Muscle of arm (tissue), 14 donors: ENCODE measurements at places on chromosomes 6 and 20. TPM values are rescaled to one million over a fixed set of nuclear protein-coding genes. Genes with fewer than 3 reads are reported as not detected.

DNA sequence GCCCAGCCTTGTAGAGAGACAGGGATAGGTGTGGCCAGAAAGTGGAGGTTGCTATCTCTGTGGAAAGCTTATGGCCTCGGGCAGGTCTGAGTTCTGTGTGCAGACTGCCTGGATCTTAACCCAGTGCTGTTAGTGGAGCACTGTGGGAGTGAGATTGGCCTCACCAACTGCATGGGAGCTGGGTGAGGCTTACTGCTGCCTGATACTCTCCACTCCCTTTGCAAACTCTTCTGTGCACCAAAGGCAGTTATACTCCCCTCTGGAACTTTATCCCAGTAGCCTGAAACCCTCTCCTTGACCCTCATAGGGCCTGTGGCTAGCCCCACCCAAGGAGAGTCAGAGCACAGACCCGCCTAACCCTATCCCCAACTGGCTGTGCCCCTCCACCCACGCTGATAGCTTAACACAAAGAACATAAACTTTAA lies 41.4 kb upstream of the PKIB start:
- DNase-seq, result no peak

- DNase-seq, result no peak
Observed at GRCh38 chr6:6994796-6995195, 113.0 kb upstream of the RREB1 start.

GRCh38 chr6:163772701-163773100 lies 358.2 kb downstream of the QKI start:
- no peak for DNase-seq

GRCh38 chr6:121549736-121550135 lies 114.3 kb downstream of the GJA1 start:
- no peak for DNase-seq

DNA sequence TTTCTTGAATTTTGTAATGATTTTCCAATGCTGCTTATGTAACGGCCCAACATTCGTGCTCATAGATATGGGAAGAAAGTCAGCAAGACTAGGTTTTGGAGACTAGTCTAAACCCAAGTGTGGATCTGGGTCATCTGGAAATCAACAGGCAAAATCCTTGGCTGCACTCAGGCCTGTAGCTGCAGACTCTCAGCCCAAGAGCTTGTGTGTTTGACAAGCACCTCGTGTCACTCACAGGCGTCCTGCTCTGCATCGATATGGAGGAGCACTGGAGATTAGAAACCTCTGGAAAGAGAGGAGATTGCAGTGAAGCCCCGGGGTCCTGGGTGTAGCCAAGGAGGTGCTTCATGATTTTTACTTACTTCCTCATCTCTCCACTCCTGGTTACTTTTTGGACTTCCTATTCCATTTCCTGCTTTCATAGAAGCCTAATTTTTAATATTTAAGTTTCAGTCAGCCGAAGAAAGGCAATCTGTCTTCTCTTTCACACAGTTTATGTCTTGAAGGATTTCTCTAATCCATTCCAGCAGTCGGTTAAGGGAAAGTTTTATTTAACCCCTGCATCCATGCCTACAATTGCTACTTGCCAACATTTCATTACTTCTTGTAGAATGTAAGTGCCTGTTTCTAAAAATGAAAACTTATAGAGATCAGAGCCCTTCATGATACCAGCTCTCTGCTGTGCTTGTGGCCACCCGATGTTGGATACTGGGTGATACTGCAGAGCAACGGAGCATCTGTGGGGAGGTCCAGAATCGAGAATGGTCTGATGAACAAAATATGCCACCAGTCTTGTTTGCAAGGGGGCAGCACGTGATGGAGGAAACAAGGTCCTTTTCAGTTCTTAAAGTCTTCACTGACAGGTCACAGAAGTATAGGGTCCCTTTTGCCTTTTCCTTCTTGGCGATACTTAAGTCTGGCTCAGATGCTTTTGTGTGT lies 296.3 kb downstream of the QKI start:
- peak; percentile 34 for DNase-seq

DNA sequence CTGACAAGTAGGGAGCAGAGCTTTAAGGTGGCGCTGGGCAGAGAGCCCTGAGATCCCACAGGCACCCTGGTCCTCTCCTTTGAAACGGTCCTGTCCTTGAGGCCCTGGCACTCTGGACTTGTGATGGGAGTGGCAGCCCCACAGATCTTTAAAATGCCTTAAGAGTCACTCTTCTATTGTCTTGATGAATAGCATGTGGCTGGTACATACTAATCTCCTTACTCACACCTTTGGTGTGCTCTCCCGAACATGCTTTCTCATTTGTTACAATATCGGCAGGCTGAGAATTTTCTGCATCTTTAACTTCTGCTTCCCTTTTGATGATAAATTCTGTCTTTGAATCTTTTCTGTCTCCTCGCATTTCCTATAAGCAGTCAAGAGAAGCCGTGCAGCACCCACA lies 333.8 kb downstream of the TFAP2A start:
- DNase-seq, result no peak

DNA sequence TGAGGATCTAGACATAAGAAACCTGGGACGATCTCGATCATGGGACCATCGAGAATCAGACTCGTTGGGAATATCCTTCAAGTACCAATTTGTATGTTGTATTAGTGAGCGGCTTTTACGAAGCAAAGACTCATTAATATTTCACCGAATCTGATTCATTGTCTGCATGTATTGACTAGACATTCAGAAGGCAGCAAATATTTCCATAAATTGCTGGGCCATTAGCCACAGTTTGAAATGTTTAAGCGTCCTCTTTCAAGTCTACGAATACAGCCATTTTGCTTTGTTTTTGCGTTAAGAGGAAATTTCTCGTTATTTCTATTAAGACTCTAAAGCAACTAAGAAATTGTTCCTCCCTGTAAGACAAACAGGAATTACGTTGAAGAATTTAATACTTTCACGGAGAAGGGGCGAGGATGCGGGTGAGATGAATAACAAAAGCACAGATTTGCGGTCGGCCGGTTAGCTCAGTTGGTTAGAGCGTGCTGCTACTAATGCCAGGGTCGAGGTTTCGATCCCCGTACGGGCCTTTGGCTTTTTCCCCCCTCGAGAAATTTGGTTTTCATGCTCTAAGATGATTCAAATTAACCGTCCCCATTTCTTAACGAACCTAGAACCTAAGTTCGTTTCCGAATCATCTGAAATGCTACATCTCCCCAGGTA lies 18.5 kb downstream of the POM121L2 start:
- no peak for DNase-seq

GRCh38 chr6:18352842-18353241 lies 34.3 kb upstream of the RNF144B start:
- no peak for DNase-seq

DNA sequence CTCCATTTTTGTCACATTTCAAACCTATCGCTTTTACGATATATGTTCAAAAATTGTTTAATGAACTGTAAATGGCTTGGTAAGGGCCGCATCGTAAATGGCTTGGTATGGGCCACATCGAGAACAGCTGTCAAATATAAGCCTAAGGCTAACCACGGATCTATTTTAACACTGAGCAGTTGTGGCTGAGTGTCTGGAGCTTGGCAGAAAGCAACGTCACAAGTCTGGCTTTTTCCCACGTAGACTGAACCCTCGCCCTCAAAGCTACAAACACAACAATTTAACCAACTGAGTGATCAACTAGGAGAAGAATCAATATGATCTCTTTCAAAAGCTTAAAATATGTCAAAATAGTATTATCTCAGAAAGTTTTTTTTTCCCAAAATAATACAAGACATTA lies 71.4 kb upstream of the PRSS16 start:
- peak; percentile 28 for DNase-seq

DNA sequence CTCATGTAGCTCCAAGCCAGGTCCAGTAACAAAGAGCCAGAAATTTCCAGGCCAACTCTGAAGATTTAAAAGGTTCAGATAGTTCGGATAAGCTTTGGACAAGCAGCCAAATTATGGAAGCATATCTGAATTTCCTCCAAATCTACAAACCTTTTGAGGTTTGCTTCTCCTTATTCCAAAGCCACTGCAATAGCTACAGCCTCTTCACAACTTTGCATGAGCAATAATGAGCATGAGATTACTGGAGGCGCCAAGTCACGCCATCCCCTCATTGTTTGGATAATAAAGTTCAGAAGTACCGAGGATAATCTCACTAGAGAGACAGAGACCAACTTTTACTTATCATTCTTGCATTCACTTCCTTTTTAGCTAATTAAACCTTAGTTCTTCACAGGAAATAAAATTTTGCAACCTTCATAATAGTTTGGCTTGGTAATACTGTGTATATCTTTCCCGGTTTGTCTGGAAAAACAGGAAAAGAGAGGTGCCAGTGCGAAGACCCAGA lies 329.6 kb upstream of the RSPO3 start:
- peak; percentile 51 for DNase-seq

DNA sequence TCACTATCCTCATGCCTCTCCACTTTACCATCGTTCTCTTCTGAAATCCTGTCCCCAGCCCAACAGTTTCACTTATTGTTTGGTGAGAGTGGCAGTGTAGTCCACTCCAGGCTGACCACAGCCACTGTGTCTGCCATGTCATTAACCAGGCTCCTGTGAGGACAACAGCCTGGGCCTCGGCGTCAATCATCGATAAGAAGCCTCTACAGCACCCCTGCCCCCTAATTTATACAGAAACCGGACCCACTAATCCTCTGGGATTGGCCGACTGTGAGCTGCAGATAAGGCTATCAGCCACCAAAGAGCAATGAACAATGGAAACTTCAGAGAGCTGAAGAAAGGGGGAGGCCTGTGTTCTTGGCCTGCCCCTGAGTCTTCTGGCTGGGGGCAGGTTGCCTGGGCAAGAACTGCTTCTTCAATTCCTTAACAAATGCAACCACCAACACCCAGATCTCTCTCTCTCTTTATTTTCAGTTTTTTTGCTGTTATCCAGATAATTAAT lies 3.4 kb downstream of the EGFL8 start:
- DNase-seq, result no peak

DNA sequence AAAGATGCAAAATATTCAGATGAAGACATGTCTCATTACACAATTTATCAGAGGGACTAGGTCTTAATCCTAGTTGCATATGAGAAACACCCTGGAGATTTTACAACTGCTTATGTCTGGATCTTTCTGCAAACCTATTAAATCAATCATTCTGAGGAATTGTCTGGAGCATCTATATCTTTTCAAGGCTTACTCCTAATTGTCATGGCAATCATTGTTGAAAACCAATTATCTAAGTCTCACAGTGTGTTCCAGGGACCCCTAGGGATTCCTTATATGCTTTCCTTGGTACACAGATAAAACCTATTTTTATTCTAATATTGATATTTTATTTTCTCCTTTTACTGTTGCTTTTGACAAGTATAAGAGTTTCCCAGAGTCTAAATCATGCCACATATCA lies 696.9 kb upstream of the EYS start:
- no peak for DNase-seq

DNA sequence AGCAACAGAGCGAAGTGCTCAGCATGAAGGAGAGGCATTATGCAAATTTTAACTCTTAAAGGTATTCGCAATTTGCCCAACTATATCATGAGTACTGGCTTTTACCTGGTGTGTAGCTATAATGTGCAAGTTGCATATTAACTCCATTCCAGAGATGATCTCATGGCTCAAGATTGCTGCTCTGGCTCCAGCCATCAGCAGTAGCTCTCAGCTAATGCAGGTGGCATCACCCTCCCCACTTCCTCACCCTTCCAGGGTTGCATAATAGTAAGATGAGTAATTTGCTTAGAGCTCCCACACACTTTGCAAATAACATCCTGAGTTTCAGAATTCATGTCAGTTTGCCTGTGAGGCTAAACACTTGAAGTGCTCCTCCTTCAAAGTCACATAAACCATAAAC lies 15.9 kb upstream of the PCSK2 start:
- no peak for DNase-seq

DNA sequence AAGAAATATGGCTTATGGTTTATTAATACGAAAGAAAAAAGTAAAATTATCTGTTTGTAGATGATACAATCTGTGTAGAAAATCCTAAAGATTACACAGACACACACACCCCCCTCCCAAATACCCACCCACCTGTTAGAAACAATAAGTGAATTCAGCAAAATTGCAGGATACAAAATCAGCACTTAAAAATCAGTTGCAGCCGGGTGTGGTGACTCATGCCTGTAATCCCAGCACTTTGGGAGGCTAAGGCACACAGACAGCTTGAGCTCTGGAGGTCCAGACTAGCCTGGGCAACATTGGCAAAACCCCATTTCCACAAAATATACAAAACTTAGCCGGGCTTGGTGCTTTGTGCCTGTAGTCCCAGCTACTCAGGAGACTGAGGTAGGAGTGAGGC lies 42.3 kb downstream of the NINL start:
- DNase-seq, result no peak

DNA sequence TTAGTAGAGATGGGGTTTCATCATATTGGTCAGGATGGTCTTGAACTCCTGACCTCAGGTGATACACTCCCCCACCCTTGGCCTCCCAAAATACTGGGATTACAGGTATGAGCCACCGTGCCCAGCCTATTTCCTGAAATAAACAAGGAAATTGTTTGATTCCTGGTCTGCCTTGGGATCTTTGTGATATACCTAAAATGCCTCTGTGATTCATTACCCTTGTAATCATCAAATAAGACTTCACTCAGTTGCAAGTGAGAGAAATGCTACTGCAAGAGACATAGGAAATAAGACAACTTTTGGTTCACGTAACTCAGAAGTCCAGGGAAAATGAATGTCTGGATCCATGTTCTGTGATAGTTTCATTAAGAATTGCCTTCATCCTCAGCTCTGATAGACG lies 173.2 kb upstream of the MARCKS start:
- no peak for DNase-seq

- no peak for DNase-seq
Observed at GRCh38 chr6:148932731-148933130, 185.9 kb downstream of the UST start.

- DNase-seq, result no peak
Observed at GRCh38 chr6:166289207-166290060, 18.8 kb downstream of the PRR18 start.

GRCh38 chr6:107894809-107895396 lies 63.1 kb downstream of the SEC63 start:
- no peak for DNase-seq

DNA sequence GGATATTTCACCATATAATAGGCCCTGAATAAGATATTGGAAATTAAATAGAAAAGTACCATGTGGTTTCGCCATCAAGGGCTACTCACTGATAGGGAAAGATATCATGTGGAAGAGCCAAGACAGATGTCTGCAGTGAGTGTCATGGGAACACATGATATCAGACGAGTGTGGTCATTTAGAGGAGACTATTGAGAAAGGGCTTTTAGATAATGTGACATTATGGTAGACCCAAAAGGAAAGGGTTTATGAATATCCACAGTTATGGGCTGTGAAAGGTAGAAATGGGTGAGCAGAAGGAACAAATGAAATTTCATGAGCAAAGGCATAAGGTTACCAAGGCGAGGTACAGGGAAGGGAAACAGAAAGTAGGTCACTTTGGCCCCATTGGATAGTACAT lies 182.3 kb upstream of the PRSS16 start:
- DNase-seq, result no peak

GRCh38 chr6:46612645-46613044 lies 40.0 kb downstream of the CYP39A1 start:
- no peak for DNase-seq

Gene SMOC2
- 104 TPM for polyA plus RNA-seq

Gene RAB32
- 19.4 TPM for polyA plus RNA-seq

Gene PPIL6
- polyA plus RNA-seq, result 7.6 TPM

Gene LY6G6C
- 0.28 TPM for polyA plus RNA-seq

Gene FANCE
- polyA plus RNA-seq, result 15.7 TPM

Gene OR2H2
- polyA plus RNA-seq, result 0.53 TPM

Gene ABHD16B
- not detected for polyA plus RNA-seq

Gene SPATS1
- not detected for polyA plus RNA-seq

Gene CLPSL2
- polyA plus RNA-seq, result not detected

Gene EPB41L2
- 274 TPM for polyA plus RNA-seq

Gene DZANK1
- 1.7 TPM for polyA plus RNA-seq
